ENCODE measurements at places on chromosomes 4 and X.

- DNase-seq, result no peak
Observed at GRCh38 chr4:117768610-117769009, 265.7 kb upstream of the NDST3 start.

GRCh38 chrX:136810493-136810892 is 29.8 kb upstream of the ARHGEF6 start:
- peak; percentile 5 for DNase-seq

DNA sequence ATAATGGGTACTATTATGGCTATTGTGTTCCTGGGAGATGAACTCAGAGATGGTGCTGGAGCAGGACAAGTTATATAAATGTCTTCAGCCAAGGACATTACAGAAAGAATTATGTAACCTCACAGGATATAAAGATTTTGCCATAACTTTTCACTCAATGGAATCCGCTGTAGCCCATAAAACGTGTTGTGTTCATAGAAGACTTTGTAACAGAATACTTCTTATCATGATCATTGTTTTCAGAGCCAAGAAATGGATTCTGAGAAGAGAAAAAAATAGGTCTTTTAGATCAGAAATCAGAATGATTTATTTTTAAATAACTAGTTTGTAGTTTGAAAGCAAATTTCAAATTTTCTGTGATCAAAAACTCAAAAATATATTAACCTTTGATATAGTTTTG is 441.0 kb upstream of the TENM3 start:
- no peak for DNase-seq

GRCh38 chr4:29581457-29581856 is 1138.7 kb upstream of the PCDH7 start:
- no peak for DNase-seq

GRCh38 chrX:103953353-103953752 is 9.1 kb upstream of the TMSB15B start:
- DNase-seq, result no peak

GRCh38 chr4:82480771-82481505 is 50.5 kb downstream of the ENOPH1 start:
- no peak for DNase-seq

GRCh38 chr4:189802884-189803283 is 137.8 kb upstream of the FRG1 start:
- no peak for DNase-seq

All from CD4-positive, alpha-beta T cell treated with Interleukin-15 for 4 hours (primary cell).